SK-N-MC (cell line): ENCODE measurements at places on chromosomes 2 and 18.

- no peak for DNase-seq
These were observed 13.1 kb downstream of the RBBP8 start for GRCh38 chr18:22946217-22946616.

DNA sequence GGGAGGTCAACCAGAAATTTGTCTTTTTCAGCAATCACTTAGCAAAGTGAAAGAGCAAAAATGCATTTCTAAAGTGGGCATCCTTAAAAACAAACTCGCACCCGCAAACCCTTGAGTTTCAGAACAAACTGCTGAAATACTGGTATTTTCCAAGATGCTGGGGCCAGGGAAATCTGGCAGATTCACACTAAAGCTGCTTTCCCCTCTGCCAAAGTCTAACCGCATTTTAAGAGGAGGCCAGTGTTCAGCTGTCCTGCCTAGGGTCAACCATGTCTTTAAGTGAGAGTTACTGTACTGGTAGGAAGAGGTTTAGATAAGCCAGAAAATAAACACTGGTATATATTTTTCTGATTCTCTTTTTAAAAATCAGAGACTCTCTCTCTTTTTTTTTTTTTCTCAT is 55.9 kb downstream of the ACVR1 start:
- DNase-seq, result no peak

DNA sequence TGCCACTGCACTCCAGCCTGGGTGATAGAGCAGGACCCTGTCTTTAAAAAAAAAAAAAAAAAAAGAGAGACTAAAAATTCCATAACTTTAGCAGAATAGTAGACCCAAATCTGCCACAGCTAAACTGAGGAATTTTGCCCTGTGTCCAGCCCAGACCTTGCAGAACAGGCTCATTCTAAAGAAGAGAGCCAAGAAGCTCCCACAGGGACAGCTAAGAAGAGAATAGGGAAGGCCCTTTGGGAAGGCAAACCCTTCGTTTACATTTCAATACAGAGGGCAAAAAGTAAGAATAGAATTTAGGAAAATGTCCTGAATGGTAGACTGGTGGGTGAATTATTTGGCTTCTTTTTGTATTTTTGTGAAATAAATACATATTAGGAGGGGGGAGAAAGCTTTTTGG is 21.5 kb upstream of the BZW1 start:
- no peak for DNase-seq

GRCh38 chr18:26097563-26097962 is 7.2 kb upstream of the SS18 start:
- DNase-seq, result no peak

- no peak for DNase-seq
These were observed 138.8 kb upstream of the CTAGE1 start for GRCh38 chr18:22556222-22557167.

DNA sequence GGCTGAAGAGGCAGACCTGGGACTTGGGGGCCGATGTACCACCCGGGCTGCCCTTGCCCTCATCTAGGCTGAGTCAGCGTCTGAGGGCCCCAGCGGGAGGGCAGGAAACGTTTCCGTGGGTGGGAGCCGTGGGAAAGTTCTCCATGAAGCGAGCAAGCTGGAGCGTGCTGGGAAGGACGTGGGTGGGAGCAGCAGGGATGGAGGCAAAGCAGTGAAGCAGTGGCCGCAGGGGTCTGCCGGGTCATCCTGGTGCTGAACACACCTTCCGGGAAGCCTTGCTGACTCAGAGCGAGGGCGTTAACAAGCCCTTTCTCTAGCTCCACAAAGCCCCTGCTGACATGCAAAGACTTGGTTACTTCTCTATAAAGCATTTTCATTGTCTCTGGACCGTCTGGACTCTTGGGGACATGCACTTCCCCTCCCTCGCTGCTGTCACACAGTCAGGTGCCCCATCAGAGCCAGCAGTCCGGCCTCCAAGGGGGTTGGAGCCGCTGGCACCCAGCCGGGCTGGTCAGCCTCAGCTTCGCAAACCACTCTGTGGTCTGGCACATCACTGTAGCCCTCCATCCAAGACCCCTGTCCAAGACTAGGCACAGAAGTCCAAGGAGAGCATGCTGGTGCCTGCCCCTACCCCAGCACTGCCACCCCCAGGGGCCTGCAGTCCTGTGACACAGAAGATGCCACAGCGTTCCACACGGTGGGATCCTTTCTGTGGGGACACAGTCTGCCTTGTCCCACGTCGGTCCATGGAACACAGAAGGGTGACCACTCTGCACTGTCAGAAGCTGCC is 115.1 kb upstream of the GPC1 start:
- no peak for DNase-seq

DNA sequence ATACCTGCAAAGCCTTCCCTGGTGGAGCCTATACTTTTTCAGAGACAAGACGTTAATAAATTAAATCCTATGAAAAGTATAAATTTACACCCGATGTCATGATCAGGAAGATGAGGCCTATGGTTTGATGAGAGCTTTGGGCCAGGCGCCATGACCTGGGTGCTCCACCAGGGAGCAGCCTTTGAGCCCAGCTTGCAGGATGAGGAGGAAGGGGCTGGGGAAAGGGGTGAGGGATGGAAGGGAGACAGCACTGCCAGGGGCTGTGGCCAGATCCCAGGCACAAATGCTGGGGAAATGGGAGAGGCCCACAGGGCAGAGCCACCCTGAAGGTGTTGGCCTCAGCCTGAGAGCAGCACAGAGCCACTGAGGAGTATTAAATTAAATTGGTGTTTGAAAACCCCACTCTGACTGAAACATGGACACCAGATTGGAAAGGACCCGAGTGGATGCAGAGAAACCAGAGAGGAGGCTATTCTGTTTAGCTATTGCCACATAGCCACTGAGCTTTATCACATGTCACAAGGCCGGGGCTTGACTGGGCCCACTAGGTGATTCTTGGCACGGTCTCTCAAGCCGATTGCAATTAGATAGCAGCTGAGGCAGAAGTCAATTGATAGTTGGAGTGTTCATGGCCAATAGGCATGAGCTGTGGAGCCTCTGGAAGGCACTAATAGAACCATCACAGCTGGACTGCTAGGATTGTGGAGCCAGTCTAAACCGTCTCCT is 9.6 kb upstream of the FAHD2A start:
- no peak for DNase-seq

DNA sequence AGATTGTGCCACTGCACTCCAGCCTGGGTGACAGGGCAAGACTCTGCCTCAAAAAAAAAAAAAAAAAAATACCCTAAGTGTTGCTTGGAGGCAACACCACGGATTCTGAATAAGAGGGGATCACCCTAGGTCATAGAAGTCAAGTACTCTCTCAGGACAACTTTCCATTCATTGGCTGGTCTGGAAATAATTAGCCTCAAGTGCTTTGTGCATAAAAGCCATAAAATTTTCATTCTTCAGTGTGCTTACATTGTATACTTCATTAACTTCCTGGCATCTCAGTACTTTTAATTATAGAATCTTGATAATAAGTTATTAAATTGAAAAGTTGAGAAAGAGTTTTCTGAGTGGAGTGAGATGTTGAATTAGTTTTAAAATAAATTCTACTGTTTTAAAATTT is 876.1 kb upstream of the FAM98A start:
- DNase-seq, result no peak

GRCh38 chr2:3483227-3483985 is 35.9 kb downstream of the ADI1 start:
- no peak for DNase-seq

DNA sequence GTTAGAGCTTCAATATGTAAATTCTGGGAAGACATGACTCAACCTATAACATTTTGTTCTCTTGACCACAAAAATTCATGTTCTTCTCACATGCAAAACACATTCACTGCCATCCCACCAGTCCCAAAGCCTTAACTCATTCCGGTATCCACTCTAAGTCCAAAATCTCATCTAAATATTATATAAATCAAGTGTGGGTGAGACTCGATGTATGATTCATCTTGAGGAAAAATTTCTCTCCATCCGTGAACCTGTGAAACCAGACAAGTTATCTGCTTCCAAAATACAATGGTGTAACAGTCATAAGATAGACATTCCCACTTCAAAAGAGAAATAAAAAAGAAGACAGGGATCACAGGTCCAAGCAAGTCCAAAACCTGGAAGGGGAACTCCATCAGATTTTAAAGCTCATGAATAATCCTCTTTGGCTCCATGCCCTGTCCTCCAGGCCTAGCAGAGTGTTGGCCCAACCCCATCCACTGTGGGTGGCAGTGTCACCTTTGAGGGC is 101.3 kb downstream of the RAD51AP2 start:
- no peak for DNase-seq

DNA sequence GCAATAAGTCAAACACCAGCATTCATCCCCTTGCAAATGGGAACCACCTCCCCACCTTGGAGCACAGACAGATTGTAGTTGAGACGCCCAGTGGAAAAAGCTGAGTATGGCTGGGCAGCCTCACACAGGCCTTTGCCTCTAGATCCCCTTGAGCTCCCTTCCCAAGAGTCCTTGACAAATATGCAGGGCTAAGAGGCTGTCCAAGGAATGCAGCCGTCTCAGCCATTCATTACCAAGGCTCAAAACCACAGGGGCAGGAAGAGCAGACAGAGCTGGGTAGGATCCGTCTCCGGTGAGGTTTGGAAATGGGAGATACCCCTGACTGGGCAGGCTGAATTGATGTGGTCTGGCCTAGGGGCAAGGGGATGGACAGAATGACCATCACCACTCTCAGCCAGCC is 557.1 kb downstream of the TNS1 start:
- no peak for DNase-seq

- no peak for DNase-seq
These were observed 6.0 kb downstream of the ERBB4 start for GRCh38 chr2:212532585-212532984.

DNA sequence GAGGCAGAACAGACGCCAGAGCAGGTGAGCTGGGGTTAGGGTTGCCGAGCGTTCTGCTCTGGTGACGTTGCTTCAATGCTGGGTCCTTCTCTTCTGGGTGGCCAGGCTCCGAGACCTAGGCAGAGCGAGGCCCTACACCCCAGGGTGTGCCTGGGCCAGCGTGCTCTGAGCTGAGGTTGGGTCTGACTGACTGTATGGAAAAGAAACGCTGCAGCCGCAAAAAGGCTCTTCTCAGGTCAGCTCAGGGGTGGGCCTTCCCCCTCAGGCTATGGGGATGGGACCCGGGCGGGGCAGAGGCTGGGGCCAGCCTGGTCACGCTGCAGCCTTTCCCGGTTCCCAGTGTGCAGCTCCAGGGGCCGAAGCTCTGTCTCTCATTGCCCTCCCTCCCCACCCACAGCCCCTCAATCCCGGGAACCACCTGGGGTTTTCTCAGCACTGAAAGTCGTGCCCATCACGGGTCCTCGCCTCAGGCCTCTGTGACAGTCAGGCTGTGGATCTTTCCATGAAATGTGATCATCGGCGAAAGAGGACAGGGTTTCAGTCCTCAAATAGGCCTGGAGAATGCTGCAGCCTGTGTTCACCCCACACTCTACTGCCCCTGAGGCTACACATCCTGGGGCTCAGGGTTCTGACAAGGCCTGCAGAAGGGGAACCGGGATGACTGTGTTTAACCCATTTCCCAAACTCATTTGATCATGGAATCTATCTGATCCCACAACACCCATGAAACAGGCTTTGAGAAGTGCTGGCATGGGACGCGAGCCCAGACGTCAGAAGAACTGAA is 19.4 kb downstream of the CYP26B1 start:
- no peak for DNase-seq

GRCh38 chr18:63495675-63496074 is 18.9 kb downstream of the SERPINB5 start:
- DNase-seq, result no peak

GRCh38 chr2:5479265-5479928 is 212.8 kb upstream of the SOX11 start:
- no peak for DNase-seq

DNA sequence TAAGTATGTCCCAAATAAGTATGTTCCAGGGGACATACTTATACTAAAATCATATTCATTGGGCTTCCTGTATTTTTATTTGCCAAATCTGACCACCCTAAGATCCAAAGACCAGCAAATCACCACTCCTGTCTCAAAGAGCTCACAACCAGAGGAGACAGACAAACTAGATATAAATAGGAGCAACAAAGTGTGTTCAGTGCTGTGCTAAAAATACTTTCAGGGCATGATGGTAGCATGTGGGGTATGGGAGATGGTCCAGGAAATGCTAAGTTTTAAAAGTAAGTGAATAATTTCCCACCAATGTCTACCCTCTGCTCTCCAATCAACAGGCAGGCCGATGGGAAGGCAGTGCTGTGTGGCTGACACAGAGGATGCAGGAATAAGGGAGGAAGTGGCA is 87.1 kb downstream of the C1QL2 start:
- DNase-seq, result no peak

- DNase-seq, result no peak
These were observed 45.6 kb upstream of the ODC1 start for GRCh38 chr2:10493634-10494281.

GRCh38 chr2:95379371-95379831 is 23.1 kb upstream of the FAHD2A start:
- DNase-seq, result no peak
